GM18507 (cell line): ENCODE measurements at places on chromosomes 7 and 10.

DNA sequence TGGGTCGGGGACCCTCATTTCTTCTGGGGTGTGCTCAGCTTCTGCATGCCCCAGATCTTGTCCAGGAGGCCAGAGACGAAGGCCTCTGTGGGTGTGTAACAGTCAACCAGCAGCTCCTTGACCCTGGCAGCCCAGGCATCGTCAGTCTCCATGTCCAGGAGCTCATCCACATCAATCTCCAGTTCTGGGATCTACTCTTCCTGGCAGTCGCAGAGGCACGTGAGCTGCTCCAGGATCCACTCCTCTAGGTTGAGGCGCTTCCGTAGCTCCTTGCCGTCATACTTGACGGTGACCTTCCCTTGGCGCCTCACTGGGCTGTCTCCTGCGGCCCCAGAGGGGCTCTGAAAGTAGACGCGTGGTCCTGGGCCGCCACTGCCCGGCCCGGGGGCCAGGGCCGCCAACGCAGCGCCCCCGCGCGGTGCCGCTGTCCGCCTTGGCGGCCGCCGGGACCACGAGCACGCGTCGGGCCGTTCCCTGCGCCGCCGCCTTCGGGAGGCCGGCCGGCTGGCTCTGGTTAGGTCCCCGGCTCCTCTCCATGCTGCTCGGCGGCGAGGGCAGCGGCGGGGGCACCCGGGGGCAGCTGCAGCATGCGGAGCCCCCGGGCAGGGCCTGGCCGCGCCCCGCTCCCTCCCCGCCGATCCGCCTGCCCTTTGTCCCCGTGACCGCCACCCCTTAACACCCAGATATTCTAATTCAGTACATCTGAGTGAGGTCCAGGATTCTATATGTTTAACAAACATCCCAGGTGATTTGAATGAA is 170.5 kb downstream of the SEPTIN7 start:
- DNase-seq = no peak

GRCh38 chr7:27199849-27200760 is at the start of gene HOXA13:
Gene HOXA13, minus strand, starts transcription at chr7:27200091. Its CDS starts 14 bp downstream, at chr7:27200077.
- DNase-seq = no peak

- DNase-seq = no peak
Observed at GRCh38 chr10:124174071-124174566, 80.7 kb upstream of the CHST15 start.

DNA sequence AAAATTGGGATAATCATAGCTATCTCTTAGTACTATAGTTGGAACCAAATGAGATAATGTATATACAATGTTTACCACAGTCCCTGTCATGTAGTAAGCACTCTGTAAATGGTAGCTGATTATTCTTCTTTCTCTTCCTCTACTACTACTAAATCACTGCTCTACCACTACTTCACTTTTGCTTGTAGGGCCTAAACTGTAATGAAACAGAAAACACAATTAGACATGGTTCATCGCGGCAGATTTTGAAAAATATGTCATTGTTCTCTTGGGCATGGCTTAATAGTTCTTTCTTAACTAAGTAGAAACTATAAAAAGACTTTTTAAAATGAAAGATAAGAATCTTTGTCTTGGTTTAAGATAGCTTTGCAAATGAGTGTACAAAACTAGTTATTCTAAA is 34.9 kb downstream of the R3HCC1L start:
- DNase-seq = no peak

GRCh38 chr10:124734311-124735166 is 9.6 kb downstream of the FAM53B start:
- DNase-seq = no peak

DNA sequence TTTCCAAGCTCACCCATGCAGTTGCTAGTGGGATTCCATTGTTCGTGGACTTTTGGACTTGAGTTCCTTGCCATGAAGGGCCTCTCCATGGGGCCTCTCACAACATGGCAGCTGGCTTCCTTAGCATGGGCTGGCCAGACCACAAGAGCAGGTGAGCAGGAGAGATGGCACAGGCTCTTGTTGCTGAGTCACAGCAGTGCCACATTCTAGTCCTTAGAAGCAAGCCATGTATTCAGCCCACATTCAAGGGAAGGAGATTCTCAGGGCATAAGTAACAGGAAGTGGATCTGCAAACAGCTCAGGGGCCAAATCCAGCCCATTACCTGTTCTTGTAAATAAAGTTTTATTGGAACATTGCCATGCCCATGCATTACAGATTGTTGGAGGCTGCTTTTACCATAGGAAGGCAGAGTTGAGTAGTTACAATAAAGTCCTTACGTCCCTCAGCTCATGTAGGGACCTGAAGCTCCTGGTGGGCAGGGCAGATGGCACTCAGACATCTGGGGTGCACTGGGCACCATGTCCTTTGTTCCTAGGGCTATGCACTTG is 481.5 kb upstream of the FOXK1 start:
- DNase-seq = no peak

- DNase-seq = no peak
Observed at GRCh38 chr7:77399816-77400215, 16.3 kb downstream of the GSAP start.

GRCh38 chr7:100689230-100690135 is 4.6 kb downstream of the GIGYF1 start:
- no peak for DNase-seq

- DNase-seq = no peak
Observed at GRCh38 chr7:132764762-132765161, 188.5 kb upstream of the PLXNA4 start.

DNA sequence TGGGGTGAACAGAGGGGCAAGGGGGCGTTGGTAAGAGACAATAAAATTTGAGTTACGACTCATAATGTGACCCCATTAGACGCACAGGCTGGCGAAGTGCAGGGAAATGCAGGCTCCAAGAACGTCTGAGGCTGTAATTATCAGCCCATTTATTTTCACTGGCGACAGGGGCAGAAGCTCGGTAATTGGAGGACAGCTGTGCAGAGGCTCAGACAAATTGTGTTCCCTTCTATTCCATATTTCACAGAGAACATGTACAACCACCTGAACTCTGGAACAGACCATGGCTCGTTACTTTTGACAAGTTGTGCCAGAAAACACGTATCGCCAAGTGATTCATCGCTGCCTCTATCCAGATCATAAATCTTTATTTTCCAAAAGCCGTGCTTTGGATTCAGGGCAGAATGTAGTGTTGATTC is 137.3 kb upstream of the FRMD4A start:
- DNase-seq = no peak
